ENCODE measurements at places on chromosomes 4 and X.

GRCh38 chr4:110087070-110087708 lies 111.2 kb downstream of the ELOVL6 start:
- no peak for DNase-seq

DNA sequence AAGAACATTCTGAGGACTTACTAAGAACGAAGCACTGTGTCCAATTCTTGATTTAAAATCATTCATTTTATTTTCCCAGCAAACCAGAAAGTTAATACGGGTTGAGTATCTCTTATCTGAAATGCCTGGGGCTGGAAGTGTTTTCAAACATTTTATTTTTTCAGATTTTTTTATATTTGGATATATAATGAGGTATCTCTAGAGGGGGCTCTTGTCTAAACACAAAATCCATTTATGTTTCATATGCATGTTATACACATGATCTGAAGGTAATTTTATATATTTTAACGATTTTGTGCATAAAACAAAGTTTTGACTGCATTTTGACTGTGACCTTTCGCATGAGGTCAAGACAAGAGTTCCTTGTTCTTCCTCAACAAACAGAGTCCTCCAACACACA lies 320.9 kb downstream of the ASMT start:
- no peak for DNase-seq

GRCh38 chr4:87030124-87030523 lies 95.3 kb downstream of the AFF1 start:
- DNase-seq = no peak

- DNase-seq = no peak
These were observed 27.6 kb downstream of the ELOVL6 start for GRCh38 chr4:110170861-110171260.

- no peak for DNase-seq
These were observed 142.0 kb upstream of the TEX13D start for GRCh38 chrX:124190440-124190839.

DNA sequence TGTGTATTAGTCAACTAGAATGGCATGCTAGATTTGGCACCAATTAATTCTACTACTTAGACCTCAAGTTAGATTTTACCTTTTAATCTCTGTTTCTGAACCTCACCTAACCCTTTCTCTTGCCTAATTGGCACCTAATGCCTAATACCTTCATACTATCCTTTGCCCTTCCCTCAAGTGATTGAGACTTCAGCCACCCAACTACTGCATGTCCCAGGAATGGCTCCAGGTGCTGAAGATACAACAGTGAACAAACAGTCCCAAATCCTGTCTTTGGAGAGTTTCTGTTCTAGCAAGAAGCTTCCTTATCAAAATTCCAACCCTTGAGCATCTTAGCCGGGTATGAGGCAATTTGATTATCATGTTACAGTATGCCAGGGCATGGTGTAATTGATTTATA lies 139.9 kb downstream of the CPE start:
- DNase-seq = no peak

- DNase-seq = peak; percentile 51
These were observed 25.1 kb downstream of the SETD7 start for GRCh38 chr4:139530833-139531427.

DNA sequence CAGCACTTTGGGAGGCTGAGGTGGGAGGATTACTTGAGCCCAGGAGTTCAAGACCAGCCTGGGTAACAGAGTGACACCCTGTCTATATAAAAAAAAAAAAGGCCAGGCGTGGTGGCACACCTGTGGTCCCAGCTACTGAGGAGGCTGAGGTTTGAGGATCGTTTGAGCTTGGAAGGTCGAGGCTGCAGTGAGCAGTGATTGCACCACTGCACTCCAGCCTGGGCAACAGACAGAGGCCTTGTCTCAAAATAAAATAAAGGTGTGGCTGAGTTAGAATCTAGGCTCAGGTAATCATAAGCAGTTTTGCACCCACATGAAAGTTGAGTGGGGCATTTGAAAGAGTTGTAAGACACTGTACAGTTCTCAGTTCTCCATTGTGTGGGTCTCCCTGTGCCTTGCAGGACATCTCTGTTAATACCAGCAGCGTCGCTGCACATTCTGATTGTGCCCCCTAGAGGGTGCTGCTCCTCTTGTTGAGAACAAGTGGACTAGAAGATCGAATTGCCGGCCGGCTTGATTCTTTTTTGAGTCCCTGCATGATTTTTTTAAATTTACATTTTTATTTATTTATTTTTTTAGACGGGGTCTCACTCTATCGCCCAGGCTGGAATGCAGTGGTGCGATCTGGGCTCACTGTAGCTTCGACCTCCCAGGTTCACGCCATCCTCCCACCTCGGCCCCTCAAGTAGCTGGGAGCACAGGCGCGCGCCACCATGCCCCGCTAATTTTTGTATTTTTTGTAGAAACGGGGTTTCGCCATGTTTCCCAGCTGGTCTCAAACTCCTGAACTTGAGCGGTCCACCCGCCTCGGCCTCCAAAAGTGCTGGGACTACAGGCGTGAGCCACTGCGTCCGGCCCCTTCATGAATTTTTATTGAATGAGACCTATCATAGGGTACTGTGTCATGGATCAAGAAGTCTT lies 73.6 kb upstream of the RBMX start:
- peak; percentile 24 for DNase-seq

- no peak for DNase-seq
These were observed 13.1 kb upstream of the RNF212 start for GRCh38 chr4:1126506-1126905.

DNA sequence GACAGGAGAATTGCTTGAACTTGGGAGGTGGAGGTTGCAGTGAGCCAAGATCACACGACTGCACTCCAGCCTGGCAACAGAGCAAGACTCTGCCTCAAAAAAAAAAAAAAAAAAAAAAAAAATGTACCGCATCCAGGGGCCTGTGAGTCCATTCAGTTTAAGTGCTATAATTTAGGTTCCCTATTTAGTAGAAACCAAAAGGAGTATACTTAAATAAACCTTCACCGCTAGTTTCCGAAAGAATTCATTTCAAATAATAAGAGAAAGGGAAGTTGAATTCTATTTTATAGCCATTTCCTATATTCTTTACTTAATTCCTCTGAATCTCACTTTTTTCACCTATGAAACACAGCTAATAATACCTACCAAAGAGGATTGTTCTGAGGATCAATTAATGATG lies 20.8 kb upstream of the LRBA start:
- no peak for DNase-seq

GRCh38 chrX:21972721-21973120 lies 32.2 kb downstream of the SMS start:
- no peak for DNase-seq

DNA sequence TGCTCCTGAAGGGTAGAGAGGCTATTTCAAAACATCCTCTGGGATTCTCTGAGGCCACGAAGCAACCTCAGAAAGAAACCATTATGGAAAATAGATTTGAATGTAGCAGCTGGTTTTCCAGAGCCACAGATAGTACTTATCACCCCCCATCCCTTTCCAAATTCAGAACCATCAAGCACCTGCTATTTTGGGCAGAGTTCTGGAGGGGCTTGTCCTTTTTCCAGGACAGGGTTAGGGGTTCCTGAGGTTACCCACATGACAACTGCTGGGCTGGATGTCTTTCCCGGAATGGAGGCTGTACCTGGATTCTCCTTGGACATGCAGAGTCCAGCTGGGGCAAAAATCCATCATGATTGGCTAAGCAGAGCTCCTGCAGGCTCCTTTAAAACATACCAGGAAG lies 22.0 kb upstream of the ZXDA start:
- no peak for DNase-seq

- no peak for DNase-seq
These were observed 8.7 kb upstream of the SHOX start for GRCh38 chrX:621705-622503.

DNA sequence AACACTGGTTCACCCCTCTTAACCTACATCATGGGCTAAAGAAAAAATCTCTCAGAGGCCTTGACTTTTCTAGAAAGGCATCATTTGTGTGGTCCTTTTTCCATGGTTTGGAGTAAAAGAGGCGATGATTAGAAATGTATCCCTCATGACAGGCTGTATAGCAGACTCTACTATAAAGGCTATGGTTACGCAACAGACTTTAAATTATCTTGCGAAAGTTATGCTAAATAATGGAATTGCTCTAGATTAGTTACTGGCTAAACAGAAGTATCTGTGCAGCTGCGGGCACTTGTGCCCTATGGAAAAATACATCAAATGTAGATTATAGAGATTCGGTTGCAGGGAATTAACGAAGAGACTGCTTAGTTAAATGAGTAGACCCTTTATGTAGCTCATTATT lies 101.6 kb downstream of the TMEM47 start:
- no peak for DNase-seq

DNA sequence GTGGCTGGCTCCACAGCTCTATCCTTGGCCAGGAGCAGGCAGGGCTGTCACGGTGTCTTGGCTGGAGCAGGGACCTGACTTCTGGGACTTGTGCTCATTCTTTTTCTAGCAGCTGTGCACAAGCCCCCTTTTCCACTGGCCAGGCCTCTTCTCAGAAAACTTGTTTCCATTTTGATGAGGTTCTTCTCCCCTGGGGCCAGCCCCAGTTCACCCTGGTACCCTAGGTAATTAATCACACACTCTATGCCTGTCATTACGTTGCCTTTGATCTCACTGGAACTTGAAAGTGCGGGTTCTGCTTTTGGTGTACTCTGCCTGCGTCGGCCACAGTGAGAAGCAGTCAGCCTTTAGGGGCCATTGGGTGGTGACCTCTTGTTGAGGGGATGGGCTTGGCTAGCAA lies 26.6 kb downstream of the DRD5 start:
- no peak for DNase-seq

GRCh38 chrX:123215397-123216089 lies 31.5 kb downstream of the GRIA3 start:
- no peak for DNase-seq

DNA sequence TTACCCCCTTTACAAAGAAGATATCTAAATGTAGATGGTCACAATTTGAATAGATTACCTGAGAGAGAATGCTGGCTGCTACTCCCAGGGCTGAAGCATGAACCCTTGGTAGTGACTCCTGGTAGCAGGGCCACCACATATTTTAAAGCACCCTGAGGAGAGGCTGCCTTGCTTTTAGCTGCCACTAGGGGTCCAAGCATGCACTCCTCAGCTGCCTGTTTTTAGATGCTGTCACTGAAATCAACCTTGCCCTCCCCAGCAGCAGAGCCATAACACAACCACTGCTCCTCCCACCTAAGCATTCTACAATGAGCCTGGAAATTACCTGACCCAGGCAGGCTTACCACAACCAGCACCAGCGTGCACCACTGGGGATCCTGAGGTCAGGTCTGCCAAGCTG lies 850.9 kb downstream of the FAM133A start:
- DNase-seq = no peak

Data from hematopoietic multipotent progenitor cell treated with erythropoietin and hydrocortisone succinate and interleukin-3 and kit ligand, for 17 days (in vitro differentiated cells).